Stimulated activated memory B cell treated with anti-CD40 and anti-IgM and Interleukin-4, amounts not matched to agents 10 μg/mL and 1 μg/mL and 100 μg/mL, for 72 hours (primary cell): ENCODE measurements at places on chromosomes 16 and 17.

DNA sequence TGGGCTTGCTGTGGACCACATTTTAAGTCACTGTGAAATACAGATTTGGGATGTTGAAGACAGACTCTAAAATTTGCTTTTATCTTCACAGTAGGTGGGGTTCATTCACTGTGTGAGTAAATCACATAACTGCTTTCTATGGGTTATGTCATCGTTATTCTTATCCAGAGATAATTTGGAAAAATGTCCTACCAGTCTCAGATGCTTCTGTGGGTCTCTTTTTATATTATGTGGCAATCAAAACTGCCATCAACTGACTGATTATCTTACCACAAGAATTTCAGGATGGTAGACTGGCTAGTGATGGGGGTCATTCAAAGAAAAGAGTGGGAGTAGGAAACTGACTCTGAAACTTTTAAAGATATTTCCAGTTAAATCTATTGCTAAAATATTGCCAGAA lies 3.1 kb downstream of the HSBP1 start:
- no peak for ATAC-seq

DNA sequence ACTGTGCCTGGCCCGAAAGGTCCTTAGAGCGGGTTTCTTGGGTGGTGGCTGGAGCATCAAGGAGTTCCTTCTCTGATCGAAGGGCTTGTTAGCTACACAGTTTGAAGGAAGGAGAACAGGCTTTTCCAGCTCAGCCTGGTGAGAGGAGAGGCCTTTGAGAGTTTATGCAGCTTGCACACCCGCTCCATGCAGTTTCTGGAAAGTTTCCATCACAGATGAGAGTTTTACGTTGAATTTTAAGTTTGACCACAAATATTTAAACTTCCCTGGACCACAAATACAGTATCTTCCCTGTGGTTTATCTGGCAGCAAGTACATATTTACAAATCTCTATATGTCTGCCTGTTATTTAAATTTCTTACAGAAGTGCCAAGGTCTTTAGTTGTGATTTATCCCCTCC lies 56.8 kb downstream of the HIC1 start:
- no peak for ATAC-seq

DNA sequence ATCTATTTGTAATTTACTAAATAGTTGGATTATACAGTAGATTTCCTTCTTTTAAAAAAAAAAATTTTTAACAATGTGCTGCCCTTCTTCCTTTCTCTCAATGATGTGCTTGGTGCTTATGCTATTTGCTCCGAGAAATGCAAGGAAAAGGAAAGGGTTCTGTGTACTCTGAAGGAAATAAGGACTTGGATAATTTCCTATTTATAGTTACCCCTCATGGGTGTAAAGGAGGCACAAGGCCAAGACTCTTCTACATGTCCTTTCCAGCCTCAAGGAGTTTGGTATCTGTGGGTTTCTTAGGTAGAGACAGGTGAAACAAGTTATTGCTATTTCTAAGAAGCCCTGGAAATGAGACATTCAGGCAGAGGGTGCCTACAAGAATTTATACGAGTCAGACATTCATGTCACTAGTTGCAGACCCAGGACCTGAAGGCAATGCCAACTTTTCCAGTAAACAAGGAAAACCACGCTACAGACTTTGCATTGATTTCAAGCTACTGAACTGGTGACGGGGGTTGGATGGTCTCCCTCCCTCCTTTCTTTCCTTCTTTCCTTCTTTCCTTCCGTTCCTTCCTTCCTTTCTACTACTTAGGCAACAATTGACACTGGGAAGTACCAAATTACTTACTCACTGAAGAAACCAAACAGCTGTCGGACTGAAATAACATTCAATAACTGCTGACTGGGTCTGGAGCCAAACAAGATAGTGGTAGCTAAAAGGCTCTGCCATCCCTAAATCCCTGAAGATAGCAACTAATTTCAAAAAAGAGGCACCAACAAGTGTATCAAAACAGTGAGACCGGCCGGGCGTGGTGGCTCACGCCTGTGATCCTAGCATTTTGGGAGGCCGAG lies 33.8 kb upstream of the GHDC start:
- no peak for ATAC-seq

GRCh38 chr17:63178530-63178929 lies 212.5 kb downstream of the TANC2 start:
- ATAC-seq = no peak

- ATAC-seq = no peak
Measured at GRCh38 chr17:41322094-41322902, 6.8 kb upstream of the KRTAP17-1 start.

DNA sequence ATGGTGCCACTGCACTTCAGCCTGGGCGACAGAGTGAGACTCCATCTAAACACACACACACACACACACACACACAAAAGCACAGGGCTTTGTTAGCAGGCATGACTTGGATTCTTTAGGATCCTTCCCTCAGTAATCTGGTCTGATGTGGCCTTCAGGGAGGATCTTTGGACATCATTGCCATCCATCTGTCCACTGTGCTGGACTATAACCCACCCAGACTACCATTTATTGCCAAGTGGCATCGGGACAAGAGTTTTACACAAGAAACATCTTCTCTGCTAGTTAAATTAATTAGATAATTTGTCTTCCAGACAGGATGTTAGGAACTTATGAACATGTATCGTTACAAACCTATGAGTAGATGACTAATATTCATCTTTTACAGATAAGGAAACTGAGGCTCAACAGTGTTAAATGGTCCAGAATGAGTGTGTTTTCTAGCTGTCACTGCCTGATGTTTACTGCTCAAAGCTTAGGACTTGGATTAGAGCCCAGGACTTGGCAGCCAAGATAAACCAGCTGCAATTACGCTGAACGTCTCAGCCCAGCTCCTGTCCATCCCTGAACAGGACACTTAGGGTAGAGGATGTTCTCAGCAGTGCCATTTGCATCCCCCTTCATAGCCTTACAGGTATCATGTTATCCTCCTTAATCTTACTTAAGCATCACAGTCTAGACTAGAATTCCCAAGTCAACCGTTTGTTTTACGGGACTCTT lies 285.8 kb downstream of the WWOX start:
- no peak for ATAC-seq

GRCh38 chr16:54102888-54103866 lies 183.4 kb downstream of the IRX3 start:
- ATAC-seq = no peak

GRCh38 chr16:87072101-87072500 lies 245.1 kb downstream of the C16orf95 start:
- no peak for ATAC-seq

DNA sequence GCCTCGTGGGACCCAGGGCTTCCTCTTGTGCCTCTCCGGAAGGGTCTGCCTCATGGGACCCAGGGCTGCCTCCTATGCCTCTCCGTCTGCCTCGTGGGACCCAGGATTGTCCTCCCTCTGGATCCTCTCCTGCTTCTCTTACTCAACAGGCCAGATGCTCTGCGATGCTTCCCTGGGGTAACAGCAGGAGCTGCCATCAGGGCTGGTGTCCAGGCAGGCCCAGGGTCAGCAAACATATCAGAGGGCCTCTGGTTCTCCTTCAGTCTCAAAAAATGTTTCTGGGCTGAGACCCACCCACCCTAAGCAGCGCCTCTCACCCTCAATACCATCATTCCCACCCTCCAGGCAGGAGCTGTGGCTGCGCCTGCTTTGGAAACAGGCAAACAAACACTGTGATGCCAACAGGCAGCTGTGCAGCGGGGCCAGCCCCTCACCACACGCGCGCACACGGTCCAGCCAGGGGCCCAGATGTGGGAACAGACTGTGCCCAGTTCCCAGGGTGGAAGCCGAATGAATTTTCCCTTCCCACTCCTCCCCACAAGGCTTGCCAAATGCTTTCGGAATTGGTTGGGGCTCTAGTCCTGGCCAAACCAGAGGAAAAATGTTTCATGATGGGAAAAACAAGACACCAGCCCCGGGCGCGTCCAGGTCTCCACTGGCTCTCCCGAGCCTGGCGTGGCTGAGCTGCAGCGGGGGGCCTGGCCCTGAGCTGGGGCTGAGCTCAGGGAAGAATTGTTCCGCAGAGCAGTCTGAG lies 11.3 kb downstream of the TIMM22 start:
- no peak for ATAC-seq

DNA sequence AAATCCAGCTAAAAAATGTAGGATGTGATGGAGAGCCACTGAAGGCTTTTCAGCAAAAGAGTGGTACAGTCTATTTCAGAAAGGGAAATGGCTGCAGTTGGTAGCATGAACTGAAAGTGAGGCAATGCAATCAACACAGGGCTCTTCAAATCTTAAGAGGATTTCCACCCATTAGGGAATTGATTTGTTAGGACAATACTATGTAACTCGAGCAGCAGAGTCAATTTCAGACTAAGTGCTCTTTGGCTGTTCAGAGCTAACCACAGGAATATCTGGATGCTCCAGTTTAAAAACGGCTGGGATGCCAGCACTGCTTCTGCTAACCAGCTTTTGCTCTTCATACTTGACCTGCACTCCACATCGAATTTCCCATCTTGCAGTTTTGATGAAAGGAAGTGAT lies 24.6 kb downstream of the CACNG1 start:
- no peak for ATAC-seq

DNA sequence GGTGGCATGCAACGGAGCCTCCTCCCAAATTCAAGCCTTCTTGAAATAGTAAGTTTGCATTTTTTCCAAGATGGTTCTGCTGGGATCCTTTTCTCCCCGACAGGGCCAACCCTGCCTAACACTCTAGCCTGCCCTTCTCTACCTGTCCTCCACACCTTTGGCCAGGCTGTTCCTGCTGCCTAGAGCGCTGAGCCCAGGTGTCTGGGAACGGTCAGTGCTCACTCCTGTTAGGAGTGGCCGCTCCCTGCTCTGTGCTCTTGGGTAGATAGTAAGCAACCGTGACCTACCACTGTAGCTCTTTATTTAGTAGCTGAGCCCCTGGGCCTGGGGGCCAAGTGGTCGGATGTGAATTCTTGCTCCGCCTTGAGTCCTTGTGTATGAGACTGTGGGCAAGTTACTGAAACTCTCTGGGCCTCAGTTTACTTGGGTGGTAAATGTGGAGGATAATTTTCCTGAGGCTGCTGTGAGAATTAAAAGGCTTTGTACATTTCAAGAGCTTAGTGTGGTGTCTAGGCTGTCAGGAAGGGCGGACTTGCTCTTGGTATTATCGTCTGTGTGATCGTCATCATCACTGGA lies 44.0 kb upstream of the GSE1 start:
- ATAC-seq = no peak

DNA sequence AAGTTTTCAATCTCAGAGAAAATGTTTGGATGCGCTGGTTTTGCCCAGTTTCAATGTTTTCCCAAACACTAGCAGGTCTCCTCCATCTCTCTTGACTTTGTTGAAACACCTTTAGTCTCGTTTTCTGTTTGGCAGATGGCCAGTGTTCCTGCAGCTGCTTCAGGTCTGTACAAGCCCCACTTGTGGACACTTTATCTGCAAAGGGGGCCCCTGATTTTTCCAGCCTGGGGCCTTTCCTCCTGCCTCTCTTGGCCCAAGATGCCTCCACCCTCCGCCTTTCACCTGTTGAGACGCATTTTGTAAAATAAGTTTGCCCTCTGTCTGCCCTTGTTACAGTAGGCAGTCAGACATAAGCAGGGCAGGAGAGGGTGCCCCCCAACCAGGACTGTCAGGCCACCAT lies 21.8 kb upstream of the PRM1 start:
- no peak for ATAC-seq

GRCh38 chr16:50534091-50534490 lies 14.1 kb upstream of the NKD1 start:
- ATAC-seq = no peak

DNA sequence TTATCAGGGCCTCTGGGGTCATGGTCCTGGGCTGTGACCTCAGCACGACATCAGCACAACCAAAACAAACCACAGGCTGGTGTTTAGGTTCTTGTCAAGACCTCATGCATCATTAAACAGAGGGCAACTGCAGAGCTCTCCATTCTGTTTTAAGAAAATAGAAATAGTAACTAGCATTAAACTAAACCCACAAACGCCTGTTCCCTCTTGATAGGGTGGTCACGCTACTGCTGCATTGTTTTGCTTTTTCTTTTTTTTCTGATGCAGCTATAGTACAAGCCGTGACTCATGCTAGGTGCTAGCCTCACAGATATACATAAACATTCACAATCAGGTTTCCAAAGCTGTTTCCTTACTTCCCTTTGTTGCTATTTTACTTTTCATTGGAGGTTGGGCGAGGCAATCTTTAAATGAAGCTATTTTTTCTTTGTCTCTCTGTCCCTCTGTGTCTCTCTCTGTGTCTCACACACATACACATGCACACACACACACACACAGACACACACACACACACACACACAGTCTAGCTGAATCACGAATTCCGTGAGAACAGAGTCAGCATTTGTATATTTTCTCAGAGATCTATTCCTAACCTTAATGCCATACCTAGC lies 310.3 kb downstream of the CDH13 start:
- ATAC-seq = no peak

DNA sequence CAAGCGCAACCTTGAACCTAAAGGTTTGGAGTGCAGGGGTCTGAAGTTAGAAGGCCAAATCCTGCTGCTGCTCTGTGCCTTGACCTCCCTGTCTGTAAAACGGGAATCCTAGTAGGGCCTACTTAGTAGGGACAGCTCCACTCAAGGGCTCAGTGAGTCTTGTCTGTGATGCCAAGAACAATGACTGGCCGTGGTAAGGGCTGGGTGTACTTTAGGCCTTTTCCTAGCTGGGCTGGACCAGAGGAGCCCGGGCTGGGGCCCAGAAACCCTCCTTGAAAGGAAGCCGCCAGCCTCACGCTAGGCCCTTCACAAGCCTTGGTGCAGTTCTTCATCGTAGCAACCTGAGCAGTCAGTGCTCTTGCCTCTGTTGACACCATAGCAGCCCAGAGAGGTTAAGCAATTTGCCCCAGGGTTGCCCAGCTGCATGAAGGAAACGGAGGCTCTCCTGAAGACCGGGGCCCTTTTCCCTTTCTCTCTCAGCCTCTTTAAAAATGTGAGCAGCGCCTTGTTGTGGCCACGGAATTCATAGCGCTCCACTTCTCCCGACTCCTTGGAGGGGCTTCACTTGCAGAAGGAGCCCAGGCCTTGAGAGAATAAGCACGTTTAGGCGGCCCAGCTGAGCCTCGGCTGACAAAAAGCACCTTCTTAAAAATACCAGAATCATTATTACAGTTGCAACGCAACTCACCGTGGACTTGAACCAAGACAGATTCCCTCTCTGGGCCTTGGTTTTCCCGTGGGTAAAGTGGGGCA lies 4.4 kb downstream of the NECAB2 start:
- ATAC-seq = no peak

- peak; percentile 74 for ATAC-seq
Measured at GRCh38 chr17:31494259-31495021, 103.0 kb downstream of the RAB11FIP4 start.

DNA sequence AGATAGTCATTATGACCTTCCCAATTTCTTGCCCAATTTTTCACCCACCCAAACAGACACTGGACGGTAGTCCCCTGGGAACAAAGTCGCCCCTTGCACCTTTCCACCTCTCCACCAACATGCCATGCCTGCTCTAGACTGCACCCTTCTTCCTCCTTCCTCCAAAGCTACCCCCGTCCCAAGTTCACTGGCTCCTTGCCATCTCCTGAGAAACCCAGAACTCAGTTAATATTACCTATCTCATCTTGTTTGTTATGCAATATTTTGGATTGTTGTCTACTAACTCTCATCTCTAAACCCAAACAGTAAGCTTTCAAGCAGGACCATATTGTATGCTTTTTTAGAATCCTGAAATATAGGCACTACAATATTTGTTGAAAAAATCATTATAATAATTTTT lies 63.3 kb downstream of the USP31 start:
- no peak for ATAC-seq
